ENCODE measurements at places on chromosomes 4 and X.

DNA sequence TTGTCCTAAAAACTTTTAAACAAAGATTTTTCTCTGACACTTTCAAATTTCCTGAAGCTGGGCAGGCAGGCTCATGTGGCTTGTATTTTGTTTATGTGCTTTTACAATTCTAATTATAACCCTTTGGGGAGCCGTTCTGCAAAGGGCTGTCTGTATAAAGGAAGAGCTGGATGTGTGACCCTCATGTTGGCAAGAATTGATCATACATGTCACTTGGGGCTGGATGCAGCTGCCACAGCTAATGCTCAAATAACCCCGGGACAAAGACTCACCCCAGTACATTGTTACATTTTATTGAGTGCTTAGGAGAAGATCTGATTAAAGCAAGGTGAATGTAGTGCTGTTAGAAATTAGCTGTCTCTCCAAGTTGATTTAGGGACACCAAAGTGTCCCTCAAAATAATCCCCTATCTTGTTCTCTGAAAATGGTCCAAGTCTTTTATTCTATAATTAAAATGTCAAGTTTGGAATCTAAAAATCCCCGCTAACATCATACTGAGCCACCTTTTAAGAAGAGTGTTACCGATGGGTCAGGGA, 13.0 kb upstream of the DAPP1 start:
- no peak for DNase-seq

DNA sequence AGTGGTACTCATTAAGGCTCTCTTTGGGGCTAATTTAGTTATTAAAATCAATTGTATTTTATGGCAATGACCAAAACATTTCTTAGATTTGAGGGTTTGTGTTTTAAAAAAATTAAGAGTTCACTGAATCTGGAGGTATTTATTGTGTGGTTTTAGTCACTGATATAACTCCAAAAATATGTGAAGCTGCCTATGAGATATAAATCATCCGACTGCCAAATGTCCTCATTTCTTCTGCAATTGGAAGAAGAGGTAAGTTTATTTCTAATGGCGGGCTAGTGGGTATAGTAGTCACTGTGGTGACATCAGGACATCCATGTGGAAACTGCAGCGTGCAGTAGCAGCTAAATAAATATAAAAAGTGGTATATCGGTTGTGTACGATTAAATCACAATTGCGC, 205.5 kb downstream of the MID1 start:
- DNase-seq: no peak

GRCh38 chr4:7818399-7818911, 121.2 kb downstream of the AFAP1 start:
- DNase-seq: no peak

GRCh38 chr4:39718366-39719323, 20.7 kb downstream of the UBE2K start:
- DNase-seq: no peak

- no peak for DNase-seq
These were observed 916 bp downstream of the MXRA5 start for GRCh38 chrX:3345281-3346191.

DNA sequence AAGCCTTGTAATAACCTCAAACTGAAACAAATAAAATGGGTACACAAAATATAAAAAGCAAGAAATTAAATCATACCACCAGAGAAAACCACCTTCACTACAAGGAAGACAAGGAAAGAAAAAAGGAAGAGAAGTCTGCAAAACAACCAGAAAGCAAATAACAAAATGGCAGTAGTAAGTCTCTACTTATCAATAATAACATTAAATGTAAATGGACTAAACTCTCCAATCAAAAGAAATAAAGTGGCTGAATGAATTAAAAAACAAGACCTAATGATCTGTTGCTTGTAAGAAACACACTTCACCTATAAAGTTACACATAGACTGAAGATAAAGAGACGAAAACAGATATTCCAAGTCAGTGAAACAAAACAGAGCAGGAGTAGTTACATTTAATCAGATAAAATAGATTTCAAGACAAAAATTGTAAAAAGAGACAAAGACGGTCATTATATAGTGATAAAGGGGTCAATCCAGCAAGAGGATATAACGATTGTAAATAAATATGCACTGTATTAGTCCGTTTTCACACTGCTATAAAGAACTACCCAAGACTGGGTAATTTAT, 144.1 kb downstream of the MAB21L2 start:
- no peak for DNase-seq

DNA sequence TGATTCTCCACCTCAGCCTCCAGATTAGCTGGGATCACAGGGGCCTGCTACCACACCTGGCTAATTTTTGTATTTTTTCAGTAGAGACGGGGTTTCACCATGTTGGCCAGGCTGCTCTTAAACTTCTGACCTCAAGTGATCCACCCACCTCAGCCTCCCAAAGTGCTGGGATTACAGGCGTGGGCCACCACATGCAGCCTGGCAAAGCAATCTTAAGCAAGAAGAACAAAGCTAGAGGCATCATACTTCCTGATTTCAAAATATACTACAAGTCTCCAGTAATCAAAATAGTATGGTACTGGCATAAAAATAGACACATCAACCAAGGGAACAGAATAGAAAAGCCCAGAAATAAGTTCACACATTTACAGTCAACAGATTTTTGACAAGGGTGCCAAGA, 12.8 kb upstream of the F8A1 start:
- no peak for DNase-seq

DNA sequence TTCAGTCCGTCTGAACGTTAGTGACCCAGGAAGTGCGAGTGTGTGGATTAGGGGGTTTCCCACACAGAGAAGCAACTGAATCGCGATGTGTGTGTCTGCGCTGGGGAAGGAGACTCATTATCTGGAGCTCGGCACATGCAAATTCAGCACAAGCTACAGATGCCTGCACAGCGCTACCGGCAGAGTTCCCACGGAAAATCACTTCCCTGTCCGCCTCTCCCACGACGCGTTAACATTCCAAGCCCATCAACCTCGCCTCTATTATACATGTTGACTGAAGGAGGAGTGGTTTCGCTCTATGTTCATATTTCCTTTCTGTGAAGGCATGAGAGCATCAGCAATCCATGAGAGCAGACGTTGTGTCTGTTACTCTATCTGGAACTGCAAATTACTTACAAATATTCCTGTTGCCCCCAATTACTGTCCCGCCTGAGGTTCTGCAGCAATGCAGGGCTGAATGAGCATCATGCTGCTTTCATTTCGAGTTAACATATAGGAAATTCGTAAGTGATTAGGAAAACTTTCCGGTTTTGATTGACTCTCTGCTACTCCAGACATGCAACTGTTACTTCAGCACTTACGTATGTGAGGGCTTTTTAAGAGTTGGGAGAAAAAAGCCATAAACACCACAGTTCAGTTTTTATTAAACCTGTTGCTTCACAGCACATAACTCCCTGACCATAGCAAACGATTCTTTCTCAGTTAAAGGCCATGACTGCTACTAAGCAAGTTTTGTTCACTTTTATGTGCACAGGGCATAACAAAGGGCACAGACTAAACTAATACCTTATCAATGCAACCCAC, 15.0 kb upstream of the MTNR1A start:
- DNase-seq: no peak

DNA sequence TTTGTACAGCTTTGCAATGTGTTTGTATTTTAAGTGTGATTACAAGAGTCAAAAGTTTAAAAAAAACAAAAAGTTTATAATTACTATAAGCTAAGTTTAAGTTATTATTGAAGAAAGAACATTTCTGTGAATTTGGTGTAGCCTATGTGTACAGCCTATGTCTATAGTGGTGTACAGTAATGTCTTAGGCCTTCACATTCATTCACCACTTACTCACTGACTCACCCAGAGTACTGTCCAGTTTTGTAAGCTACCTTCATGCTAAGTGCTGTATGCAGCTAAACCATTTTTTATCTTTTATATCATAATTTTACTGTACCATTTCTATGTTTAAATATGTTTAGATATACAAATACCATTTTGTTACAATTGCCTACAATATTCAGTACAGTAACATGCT, 182.3 kb downstream of the RPA4 start:
- no peak for DNase-seq

GRCh38 chr4:139555705-139556070, 331 bp downstream of the SETD7 start:
- no peak for DNase-seq

GRCh38 chr4:153209410-153209809, 5.2 kb downstream of the TRIM2 start:
- DNase-seq: no peak

DNA sequence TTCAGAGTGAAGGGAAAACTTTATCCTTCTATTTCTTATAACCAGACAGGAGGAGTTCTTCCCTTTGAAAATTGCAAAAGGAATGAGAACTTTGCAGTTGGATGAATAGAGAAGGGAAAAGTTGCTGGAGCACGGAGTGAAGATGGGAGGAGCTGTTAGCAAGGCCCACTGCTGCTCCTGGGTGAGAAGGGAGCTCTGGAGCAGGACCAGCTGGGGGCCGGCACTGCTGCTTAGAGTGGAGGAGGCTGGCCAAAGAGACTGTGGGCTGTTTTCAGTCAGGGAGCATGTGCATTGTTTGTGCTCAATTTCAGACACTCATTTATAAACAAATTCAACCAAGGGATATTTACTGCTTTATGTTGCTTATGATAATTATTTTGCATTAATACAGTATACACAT, 164.2 kb downstream of the STIM2 start:
- DNase-seq: no peak

DNA sequence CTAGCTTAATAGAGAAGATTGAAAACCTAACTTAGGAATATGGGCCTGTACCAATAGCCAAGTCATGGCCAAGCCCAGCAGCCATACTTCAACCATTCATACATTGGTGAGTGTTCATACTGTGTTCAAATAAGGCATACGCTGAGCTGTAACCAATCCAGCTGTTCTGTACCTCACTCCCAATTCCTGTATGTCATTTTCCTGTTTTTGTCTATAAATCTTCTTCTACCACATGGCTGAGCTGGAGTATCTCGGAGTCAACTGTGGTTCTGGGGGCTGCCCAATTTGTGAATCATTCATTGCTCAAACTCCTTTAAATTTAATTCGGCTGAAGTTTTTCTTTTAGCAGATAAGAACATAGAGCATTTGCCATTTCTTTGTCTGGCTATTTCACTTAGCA, 195.3 kb upstream of the ANKRD50 start:
- no peak for DNase-seq

GRCh38 chrX:95058815-95059214, 1384.8 kb downstream of the FAM133A start:
- DNase-seq: no peak

- no peak for DNase-seq
These were observed 1130.3 kb downstream of the RAPGEF2 start for GRCh38 chr4:160233141-160233540.

- DNase-seq: no peak
These were observed 17.1 kb upstream of the CPEB2 start for GRCh38 chr4:14985161-14985560.

GRCh38 chr4:152536545-152537182, 772 bp upstream of the FBXW7 start:
- peak; percentile 31 for DNase-seq

- DNase-seq: no peak
These were observed 2.6 kb downstream of the CTBP1 start for GRCh38 chr4:1246111-1246881.

Data from stimulated activated CD8-positive, alpha-beta memory T cell treated with anti-CD3 and anti-CD28 coated beads, Interleukin-4, amount 100 ng/mL, for 1 hour (primary cell).